ENCODE measurements at places on chromosomes 12 and 14. TPM values are rescaled to one million over a fixed set of nuclear protein-coding genes. Genes with fewer than 3 reads are reported as not detected.

GRCh38 chr12:100827901-100828520 lies 33.4 kb downstream of the ANO4 start:
- no peaks in the 10 kb centered on the region for H3K27me3 ChIP-seq
- no peak overlapping the region for H3K27ac ChIP-seq
- peak; percentile 31 for DNase-seq
- no peak overlapping the region for H3K4me3 ChIP-seq
- H3K36me3 ChIP-seq: no peaks in the 10 kb centered on the region

- no peaks in the 10 kb centered on the region for H3K36me3 ChIP-seq
- no peak overlapping the region for H3K4me3 ChIP-seq
- H3K27ac ChIP-seq: no peak overlapping the region
- H3K4me1 ChIP-seq: no peaks in the 10 kb centered on the region
Observed at GRCh38 chr14:101508196-101508947, 52.9 kb upstream of the DIO3 start.

GRCh38 chr12:3698218-3698974 lies 54.5 kb downstream of the CRACR2A start:
- H3K27me3 ChIP-seq: no peaks in the 10 kb centered on the region
- H3K27ac ChIP-seq: peak overlapping the region; percentile 88
- no peaks in the 10 kb centered on the region for H3K36me3 ChIP-seq
- H3K4me1 ChIP-seq: peaks cover 18% of the 10 kb centered on the region

DNA sequence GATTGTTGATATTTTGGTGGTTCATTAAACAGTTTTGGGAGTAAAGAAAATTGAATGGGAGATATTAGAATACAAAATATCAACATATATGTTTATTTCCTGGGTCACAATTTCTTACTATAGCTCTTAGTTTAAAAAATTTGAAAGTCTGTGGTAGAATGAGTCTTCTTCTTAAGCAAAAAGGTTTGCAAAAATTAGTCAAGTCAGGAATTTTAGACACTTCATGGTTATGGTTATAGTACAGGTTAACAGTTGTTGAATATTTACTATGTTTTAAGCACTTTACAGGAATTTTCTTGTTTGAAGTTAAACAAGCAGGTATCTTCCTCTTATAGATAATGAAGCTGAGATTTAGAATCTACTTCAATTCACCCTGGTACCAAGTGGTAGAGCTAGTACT lies 56.8 kb downstream of the USP15 start:
- no peaks in the 10 kb centered on the region for H3K4me1 ChIP-seq
- H3K4me3 ChIP-seq: no peak overlapping the region
- H3K27ac ChIP-seq: no peak overlapping the region
- H3K27me3 ChIP-seq: no peaks in the 10 kb centered on the region
- no peak for DNase-seq

DNA sequence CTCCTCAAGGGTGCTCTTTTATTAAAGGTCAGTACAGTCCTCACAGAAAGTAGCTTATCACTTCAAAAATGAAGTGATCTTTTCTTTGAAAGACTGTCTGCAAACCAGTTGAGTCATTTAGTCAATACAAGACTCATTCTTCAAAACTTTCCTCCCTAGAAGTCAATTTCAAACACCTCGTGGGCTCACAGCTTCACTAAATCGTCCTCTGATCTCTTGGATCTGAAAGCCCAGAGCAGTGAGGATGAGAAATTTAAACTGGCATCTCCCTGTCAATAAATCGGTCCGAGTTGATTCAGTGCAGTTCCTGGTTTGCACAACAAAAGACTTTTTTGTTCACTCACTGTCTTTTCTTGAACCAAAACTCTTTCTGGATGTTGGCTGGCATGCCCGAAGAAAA lies 44.5 kb downstream of the NUAK1 start:
- H3K4me3 ChIP-seq: no peak overlapping the region
- peaks cover 10% of the 10 kb centered on the region for H3K36me3 ChIP-seq
- peaks cover 43% of the 10 kb centered on the region for H3K4me1 ChIP-seq
- H3K27me3 ChIP-seq: no peaks in the 10 kb centered on the region
- DNase-seq: no peak

DNA sequence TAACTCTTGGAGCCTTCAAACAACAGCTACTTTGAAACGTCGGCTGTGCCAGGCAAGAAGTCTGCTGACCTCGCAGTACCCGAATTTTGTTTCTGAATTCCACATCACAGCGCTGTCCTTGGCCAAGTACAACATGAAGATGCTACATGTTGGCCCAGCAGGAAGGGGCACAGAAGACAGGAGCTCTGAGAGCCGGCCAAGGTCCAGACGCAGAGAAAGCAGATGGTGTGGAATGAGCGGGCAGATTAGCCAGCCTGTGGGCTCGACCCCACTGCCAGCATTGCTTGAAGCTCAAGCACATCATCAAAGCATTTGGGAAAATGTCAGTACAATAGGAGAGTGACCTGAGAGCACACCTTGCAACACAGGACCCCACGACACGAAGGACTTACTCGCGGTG lies 64.5 kb downstream of the FZD10 start:
- H3K4me3 ChIP-seq: no peak overlapping the region
- H3K27ac ChIP-seq: no peak overlapping the region
- no peaks in the 10 kb centered on the region for H3K27me3 ChIP-seq
- no peaks in the 10 kb centered on the region for H3K4me1 ChIP-seq
- H3K36me3 ChIP-seq: no peaks in the 10 kb centered on the region
- DNase-seq: no peak

DNA sequence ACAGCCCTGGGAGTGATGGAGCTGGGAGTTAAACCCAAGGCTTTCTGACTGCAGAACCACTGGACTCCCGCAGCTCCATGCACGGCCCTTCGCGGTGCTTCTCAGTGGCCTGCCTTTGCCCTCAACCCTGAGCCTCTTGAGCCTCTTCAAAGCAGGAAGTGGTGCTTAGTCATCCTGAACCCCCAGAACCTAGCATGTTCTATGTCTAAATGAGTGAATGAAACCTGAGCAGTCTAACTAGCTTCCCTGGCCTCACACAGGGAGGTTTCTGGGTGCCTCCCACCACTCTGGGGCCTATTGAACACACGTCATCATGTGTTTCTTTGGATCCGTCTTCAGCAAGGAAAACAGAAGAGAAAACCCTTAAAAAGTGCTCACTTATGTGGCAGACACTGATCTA lies 117.9 kb upstream of the SFSWAP start:
- no peak overlapping the region for H3K27ac ChIP-seq
- DNase-seq: no peak
- H3K36me3 ChIP-seq: no peaks in the 10 kb centered on the region
- H3K4me1 ChIP-seq: no peaks in the 10 kb centered on the region
- H3K27me3 ChIP-seq: no peaks in the 10 kb centered on the region

GRCh38 chr14:97359341-97359740 lies 562.2 kb downstream of the VRK1 start:
- H3K4me1 ChIP-seq: no peaks in the 10 kb centered on the region
- H3K36me3 ChIP-seq: no peaks in the 10 kb centered on the region
- no peak for DNase-seq
- no peak overlapping the region for H3K27ac ChIP-seq

DNA sequence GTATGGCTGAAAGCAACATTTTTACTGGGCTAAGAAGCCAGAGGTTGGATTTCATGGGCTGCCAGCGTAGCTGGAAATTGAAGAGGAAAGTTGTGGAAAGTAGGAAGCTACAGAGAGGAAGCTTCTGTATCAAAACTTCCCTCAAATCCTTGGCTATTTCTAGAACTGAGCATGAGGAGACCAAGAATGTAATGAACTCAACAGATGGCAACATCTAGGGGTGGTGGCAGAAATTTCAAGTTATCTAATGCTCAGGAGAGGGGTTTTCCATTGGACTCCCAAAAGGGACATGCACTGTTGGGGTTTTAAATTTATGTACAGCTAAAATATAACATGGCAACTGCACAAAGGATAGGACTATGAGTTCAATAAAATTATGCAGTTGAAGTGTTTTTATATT lies 151.3 kb downstream of the DHRS2 start:
- no peaks in the 10 kb centered on the region for H3K4me1 ChIP-seq
- H3K36me3 ChIP-seq: no peaks in the 10 kb centered on the region
- no peaks in the 10 kb centered on the region for H3K27me3 ChIP-seq
- H3K27ac ChIP-seq: no peak overlapping the region
- no peak for DNase-seq
- H3K4me3 ChIP-seq: no peak overlapping the region

DNA sequence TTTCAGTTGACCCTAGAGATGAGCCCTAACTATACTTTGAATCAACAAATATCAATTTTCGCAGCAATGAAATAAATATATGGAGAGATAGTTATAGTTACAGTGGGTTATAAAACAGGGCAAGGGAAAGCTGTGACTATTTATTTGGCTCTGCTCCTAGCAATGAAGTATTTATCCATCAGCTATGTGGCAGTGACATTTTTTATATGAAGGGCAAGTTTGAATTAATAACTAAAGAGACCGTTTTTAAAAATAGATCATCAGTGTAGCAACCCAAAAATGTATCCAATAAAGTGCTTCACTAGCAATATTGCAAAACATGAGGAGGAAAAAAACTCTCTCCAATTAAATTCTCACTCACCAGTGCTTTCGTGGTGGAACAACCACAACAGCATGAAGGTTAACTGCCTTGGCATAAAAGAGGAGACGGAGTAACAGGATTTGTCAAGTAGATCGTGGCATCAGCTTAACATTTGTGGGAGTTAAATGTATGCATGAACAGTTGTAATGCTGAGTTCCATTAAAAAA lies 58.1 kb upstream of the NUDT4 start:
- no peaks in the 10 kb centered on the region for H3K36me3 ChIP-seq
- no peak overlapping the region for H3K27ac ChIP-seq
- no peaks in the 10 kb centered on the region for H3K27me3 ChIP-seq
- no peak for DNase-seq

GRCh38 chr14:77478029-77478428 lies 20.1 kb downstream of the AHSA1 start:
- peaks cover 5% of the 10 kb centered on the region for H3K27me3 ChIP-seq
- no peak for DNase-seq
- no peaks in the 10 kb centered on the region for H3K36me3 ChIP-seq

- H3K27me3 ChIP-seq: peaks cover 29% of the 10 kb centered on the region
- peaks cover 6% of the 10 kb centered on the region for H3K4me1 ChIP-seq
- DNase-seq: no peak
- no peaks in the 10 kb centered on the region for H3K36me3 ChIP-seq
- H3K27ac ChIP-seq: no peak overlapping the region
Observed at GRCh38 chr14:61323970-61324369, 2.6 kb downstream of the PRKCH start.

DNA sequence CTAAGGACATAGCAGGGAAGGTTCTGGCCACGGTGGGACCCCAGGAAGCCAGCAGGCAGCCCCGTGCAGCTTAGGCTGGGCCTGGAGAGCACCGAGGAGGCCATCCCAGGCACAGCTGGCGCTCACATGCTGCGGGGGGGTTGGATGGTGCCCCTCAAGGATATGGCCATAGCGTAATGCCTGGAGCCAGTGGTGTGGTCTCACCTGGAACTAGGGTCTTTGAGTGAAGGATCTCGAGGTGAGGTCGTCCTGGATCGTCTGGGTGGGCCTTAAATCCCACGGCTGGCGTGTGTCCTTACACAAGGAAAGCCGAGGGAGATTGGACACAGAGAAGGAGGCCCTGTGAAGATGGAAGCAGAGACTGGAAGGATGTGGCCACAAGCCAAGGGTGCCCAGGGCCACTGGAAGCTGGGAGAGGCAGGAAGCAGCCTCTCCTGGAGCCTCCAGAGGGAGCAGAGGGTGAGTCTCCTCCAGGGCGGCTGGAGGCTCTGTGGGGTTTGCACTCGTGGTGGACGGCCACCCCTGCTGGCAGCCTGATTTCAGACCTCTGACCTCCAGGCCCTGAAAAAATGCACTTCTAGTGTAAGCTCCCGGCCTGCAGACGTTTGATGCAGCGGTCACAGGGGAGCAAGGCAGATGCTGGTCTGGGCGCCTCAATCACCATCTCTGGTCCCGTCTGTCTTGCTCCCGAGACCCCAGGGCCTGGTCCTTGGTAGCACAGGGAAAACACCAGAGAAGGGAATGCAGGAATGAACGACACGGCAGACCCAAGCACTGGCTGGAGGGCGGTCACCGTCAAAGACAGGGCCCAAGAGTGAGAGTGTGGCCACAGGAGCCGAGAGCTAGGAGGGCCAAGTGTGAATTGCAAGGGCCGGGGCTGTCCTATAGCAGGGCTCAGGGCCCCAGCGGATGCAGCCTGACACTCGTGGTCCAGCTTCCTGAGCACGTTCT lies 218.6 kb downstream of the KIF26A start:
- no peaks in the 10 kb centered on the region for H3K27me3 ChIP-seq
- no peaks in the 10 kb centered on the region for H3K4me1 ChIP-seq
- no peak overlapping the region for H3K4me3 ChIP-seq
- H3K27ac ChIP-seq: no peak overlapping the region
- H3K36me3 ChIP-seq: no peaks in the 10 kb centered on the region

GRCh38 chr14:68473794-68474193 lies 319.1 kb downstream of the ZFP36L1 start:
- DNase-seq: no peak
- no peak overlapping the region for H3K4me3 ChIP-seq
- H3K4me1 ChIP-seq: peaks cover 21% of the 10 kb centered on the region
- H3K27ac ChIP-seq: no peak overlapping the region

DNA sequence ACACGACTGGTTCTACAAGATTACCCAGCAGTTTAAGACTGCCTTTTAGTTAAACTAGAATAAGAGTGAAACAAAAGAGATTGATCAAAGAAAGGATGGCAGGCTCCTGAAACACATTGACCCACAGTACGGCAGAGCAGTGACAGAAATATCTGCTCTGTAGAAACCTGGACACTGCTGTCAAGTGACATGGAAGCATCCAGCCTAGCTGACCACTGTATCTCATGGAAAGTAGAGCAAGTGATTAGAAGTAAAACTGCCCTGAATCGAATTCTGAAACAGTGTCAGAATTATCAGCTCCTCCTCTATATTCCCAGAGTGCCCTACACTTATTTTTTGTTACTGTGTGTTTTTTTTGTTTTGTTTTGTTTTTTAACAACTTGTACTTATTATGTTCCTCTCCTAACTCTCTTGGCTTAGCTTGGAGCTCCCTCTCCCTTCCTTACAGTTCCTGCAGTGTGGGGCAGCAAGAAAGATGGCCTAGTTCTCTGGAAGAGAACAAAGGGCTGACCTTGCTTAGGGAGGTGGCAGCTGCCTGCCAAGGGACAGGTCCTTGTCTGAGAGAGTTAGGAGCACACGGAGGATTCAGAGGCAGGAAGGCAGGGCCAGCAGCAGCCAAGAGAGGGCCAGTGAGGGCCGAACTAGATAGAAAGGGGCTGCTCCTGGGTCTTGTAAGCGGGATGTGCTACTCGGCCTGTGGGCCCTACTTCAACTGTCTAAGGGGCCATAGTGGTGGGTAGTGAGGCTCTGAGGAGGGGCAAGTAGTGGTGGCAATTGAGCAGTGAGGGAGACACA lies 97.2 kb downstream of the PTPRR start:
- no peak overlapping the region for H3K27ac ChIP-seq
- no peaks in the 10 kb centered on the region for H3K4me1 ChIP-seq
- H3K4me3 ChIP-seq: no peak overlapping the region
- H3K36me3 ChIP-seq: no peaks in the 10 kb centered on the region
- no peak for DNase-seq

The TAS2R43 gene
- 0.52 TPM for total RNA-seq

The DBX2 gene
- not detected for total RNA-seq

The CCDC38 gene
- total RNA-seq: 0.07 TPM

The IAPP gene
- total RNA-seq: not detected

The LRRIQ1 gene
- total RNA-seq: 1.9 TPM

The OVCH1 gene
- total RNA-seq: not detected

The LRTM2 gene
- not detected for total RNA-seq

All from astrocyte (in vitro differentiated cells and primary cell).